DMS153 (cell line): ENCODE measurements at places on chromosomes 7 and 10.

DNA sequence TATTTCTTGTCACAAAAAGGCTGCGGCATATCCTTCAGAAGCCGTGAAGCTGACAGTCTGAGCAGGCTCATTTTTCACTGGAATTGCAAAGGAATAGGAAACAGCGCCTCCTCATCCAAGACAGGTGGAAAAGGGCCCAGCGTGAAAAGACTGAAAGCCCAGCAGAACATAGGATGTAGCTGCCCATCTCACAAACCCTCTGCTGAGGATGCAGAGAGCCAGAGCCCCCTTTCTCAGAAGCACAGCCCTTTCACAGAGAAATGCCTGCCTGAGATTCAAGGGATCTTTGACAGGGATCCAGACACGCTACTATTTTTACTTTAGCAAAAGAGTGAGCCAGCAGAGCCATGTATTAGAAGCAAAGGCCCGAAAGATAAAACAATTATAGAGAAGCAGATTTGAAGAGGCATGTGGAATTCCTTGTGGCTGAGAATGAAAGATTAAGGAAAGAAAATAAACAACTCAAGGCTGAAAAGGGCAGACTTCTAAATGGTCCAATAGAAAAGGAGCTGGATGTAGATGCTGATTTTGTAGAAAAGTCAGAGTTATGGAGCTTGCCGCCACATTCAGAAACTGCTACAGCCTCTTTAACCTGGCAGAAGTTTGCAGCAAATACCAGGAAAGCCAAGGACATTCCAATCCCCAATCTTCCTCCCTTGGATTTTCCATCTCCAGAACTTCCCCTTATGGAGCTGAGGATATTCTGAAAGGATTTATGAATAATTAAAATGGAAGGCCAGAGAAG, 36.9 kb downstream of the GDI2 start:
- no peak for DNase-seq

DNA sequence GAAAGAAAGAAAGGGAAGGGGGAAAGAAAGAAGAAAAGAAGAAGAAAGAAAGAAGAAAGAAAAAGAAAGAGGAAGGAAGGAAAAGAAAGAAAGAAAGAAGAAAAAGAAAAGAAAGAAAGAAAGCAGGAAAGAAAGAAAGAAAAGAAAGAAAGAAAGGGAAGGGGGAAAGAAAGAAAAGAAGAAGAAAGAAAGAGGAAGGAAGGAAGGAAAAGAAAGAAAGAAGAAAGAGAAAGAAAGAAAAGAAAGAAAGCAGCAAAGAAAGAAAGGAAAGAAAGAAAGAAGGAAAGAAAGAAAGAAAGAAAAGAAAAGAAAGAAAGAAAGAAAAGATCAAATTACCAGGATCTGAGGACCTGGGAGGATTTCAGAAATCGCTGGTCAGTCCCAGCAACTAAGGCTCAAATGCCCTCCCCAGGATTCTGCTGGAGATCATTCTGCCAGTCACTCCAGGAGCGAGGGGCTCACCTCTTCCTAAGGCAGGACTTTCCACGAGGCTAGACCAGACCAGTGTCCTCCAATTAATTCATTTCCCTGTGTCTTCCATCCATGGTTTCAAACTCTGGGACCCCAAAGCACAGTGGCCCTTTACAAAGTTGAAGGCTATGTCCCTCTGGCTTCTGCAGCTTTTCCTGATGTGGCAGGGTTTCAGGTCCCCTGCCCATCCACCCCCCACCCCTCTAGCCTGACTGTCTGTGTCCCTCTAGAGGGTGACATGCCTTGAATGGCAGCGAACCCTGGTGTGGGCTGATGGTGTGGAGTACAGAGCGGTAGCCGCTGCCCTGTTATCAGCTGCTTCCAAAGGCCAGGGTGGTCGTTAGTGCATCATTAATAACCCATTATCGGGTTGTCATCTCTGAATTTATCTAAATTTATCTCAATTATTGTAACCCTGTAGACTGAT, 77.9 kb downstream of the PARP12 start:
- DNase-seq = no peak

- no peak for DNase-seq
Observed at GRCh38 chr10:119289227-119289920, 82.0 kb downstream of the GRK5 start.

DNA sequence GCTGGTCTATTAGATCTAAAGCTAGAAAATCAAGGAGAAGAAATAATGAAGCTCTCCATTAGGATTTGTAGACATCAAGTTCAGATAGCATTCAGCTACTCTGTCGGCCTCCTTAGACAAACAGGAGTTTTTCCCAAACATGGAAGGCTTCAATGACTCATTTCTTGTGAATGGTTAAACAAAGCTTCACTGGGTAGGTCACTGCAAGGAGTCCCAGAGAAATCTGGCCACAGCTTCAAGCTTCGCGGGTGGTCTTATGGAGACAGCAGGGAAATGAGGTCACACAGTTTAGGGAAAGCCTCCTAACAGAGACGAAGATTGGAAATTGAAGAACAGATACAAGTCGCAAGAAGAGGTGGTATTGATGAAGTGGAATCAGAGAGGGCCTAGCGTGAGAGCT, 22.6 kb upstream of the LRRC72 start:
- DNase-seq = no peak
